ENCODE measurements at places on chromosomes 5 and 9.

- DNase-seq, result no peak
Observed at GRCh38 chr9:8168916-8169438, 369.4 kb upstream of the DMAC1 start.

DNA sequence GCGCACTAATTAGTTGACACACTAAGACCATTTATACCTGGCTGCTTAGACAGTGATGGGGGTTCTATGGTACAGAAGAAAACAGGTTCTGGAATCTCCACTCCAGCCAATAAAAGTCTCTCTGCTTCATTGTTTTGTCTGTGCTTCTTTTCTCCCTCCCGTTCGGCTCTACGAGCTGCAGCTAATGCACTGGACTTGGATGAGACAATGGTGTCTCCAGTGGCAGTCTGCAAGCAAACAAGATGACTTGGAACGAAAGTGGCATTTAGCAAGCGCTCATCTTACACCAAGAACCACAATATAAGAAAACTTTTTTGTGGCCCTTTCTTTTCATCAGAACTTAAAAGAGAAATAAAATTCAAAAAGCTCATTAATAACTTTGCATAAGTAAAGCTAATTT, 30.2 kb downstream of the GFM2 start:
- no peak for DNase-seq

- DNase-seq, result no peak
Observed at GRCh38 chr5:148620696-148621095, 33.6 kb downstream of the HTR4 start.

- DNase-seq, result no peak
Observed at GRCh38 chr5:180607861-180608571, 16.7 kb upstream of the SCGB3A1 start.

GRCh38 chr9:123460091-123460490, 104.1 kb downstream of the CRB2 start:
- DNase-seq, result no peak

- no peak for DNase-seq
Observed at GRCh38 chr5:67858471-67859031, 357.0 kb upstream of the PIK3R1 start.

DNA sequence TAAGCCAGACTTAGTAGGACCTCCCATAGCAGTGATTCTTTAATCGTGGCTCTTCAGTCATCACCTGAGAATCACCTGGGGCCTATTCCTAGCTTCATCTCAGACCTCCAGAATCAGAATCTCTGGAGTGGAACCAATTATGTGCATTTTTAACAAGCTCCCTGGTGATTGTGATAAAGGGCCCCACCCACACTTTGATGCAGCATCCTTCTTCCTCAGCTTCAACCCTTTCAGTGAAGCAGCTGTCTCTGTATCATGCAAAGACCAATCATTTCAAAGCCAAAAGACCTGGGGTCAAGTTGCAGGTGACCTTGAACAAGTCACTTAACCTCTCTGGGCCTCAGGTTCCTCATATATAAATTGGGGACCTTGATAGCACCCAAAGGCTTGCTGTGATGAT, 17.1 kb downstream of the FBXO10 start:
- DNase-seq, result no peak

DNA sequence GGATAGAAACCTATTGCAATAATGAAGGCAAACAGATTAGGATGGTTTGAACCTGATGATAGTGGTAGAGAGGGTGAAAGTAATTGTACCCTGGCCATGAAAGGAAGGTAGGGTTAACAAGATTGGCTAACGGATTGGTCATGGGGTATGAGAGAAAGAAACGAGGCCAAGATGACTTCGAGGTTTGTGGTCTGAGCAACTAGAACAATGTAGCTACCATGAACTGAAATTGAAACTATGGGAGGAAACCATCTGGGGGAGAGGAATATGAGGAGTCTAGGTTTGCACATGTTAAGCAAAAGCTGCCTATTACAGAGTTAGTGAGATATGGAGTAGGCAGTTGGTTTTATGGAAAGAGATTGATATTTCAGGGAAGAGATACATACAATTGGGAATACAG, 406.0 kb downstream of the PRELID2 start:
- no peak for DNase-seq

DNA sequence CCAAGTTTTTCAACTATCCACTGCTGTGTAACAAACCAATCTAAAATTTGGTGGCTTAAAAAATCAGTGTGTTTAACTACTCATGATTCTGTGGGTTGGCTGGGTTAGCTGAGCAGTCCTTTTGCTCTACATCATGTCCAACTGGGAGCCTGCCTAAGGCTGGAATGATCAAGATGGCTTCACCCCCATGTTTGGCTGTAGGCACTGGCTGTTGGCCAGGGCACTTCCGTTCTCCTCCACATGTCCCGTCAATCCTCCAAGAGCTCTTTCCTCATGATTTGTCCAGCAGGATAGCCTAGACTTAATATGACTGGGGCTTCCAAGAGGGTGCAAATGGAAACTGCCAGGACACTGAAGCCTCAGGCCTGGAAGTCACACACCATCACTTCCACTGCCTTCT, 17.0 kb upstream of the TSSK1B start:
- DNase-seq, result no peak

- no peak for DNase-seq
Observed at GRCh38 chr9:35341585-35341984, 148.3 kb upstream of the RUSC2 start.
